Kidney tubule cell (primary cell): ENCODE measurements at places on chromosomes 1 and 21.

DNA sequence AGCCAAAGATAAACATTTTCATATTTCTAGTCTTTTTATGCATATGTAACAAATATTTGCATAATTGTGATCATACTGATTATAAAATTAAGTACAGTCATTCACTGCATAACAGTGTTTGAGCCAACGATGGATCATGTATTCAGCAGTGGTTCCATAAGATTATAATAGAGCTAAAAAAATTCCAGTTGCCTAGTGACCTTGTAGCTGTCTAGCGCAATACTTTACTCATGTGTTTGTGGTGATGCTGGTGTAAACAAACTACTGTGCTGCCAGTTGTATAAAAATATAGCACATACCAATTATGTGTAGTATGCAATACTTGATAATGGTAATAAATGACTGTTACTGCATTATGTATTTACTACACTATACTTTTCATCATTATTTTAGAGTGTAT is 2.1 kb upstream of the S100A10 start:
- DNase-seq = no peak

DNA sequence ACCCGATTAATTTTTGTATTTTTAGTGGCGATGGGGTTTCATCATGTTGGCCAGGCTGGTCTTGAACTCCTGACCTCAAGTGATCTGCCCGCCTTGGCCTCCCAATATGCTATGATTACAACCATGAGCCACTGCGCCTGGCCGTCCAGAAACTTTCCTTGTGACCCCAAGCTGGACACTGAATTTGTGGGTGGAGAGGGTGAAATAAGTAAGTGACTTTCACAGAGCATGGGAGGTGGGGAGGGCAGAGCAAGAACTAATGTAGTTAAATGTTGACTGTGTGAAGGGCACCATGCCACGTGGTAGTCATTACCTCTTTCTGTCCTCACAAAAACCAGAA is 2.7 kb upstream of the UTP11 start:
- no peak for DNase-seq

DNA sequence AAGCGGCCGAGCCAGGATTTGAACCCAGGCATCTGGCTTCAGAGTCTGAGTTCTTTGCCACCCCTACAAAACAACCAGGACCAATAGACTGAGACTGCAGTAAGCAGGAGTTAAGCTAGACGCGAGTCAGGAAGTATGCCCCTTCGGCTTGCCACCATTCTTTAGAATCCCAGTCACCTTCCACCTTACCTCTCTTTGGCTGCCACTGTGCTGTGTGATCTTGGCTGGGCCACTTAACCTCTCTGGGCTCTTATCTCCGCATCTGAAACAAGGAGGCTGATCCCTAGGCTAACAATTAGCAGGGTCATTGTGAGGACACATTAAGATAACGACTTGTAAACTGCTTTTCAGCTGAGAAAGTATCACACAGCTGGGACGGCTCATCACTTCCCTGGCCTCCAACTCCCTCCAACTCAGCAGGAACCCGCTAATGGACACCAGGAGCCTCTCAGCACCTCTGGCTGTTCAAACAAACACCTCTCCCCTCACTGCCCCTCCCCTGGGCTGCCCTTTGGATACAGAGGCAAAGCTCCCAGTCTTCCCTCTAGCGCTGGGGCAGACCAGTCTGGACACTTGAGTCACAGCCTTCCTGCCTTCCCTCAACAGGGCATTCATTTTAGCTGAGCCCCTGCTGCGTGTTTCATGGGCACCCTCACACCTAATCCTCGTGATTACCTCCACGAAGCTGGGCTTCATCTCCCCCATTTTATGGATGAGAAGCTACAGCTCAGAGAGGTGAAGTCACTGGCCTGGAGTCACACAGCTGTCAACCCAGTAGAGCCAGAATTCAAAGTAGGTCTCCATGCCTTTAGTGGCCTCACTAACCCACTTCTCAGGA is 83.2 kb downstream of the CAMK2N1 start:
- DNase-seq = no peak

DNA sequence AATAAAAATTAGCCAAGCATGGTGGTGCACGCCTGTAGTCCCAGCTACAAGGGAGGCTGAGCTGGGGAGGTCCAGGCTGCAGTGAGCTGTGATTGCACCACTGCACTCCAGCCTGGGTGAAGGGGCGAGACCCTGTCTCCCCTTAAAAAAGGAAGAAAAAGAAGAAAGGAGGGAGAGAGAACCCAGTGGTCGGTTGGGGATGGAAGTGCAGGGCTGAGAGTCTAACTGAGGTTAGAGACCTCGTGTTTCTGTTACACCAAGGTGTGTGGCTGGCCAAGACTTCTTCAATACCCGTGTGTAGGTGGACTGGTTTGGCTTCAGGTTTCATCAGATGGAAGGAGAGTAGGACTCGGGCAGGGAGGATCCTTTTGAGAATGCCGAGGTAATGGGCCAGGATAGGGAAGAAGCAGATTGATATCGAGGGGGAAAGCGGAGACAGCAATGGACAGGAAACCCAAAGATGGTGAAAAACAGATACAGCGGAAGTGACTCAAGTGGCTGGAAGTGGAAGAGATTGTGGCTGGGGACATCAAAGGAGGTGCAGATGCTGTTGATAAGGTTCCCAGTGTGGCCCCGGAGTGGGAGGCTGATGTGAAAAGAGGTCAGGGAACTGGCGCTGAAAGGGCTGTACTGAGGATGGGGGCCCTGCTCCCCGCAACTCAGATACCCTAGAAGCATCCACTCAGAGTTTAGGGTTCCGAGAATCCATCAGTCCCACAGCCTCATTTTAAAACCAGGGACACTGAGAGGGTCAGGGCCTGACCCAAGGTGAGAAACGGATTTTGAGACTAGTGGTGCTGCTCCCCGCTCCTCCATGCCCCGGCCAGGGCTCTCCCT is 681 bp upstream of the UBXN10 start:
- DNase-seq = no peak

- no peak for DNase-seq
Measured at GRCh38 chr1:162535501-162535900, 26.0 kb upstream of the UAP1 start.

- DNase-seq = peak; percentile 70
Measured at GRCh38 chr1:214548988-214549387, 2.4 kb downstream of the PTPN14 start.

DNA sequence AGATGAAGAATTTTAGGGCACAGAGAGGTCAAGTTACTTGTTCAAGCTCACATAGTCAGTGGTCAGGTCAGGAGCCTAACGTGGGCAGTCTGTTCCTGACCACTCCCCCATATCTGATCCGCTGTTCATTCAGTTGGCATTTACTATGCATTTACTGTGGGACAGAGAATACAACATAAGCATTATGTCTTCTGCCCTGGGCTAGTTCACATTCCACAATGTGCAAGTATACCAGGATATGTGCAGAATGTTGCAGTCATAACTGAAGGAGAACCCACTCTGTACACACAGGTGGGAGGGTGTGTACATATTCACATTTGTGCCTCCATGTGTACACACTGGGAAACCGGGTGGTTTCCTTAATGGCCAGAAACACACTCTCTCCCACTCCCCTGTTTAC is 309.6 kb downstream of the PRDM2 start:
- no peak for DNase-seq
